ENCODE measurements at places on chromosomes 5 and 9. TPM values are rescaled to one million over a fixed set of nuclear protein-coding genes. Genes with fewer than 3 reads are reported as not detected.

GRCh38 chr9:131277910-131278701, 1.8 kb upstream of the FAM78A start:
- H3K4me3 ChIP-seq, result peak overlapping the region; percentile 58
- H3K27ac ChIP-seq, result no peak overlapping the region
- peaks cover 7% of the 10 kb centered on the region for H3K27me3 ChIP-seq
- peaks cover 4% of the 10 kb centered on the region for H3K4me1 ChIP-seq
- peak; percentile 99 for DNase-seq

- no peaks in the 10 kb centered on the region for H3K27me3 ChIP-seq
- H3K4me3 ChIP-seq, result no peak overlapping the region
- no peaks in the 10 kb centered on the region for H3K36me3 ChIP-seq
- H3K4me1 ChIP-seq, result no peaks in the 10 kb centered on the region
Observed at GRCh38 chr5:14557791-14558415, 23.7 kb upstream of the OTULINL start.

DNA sequence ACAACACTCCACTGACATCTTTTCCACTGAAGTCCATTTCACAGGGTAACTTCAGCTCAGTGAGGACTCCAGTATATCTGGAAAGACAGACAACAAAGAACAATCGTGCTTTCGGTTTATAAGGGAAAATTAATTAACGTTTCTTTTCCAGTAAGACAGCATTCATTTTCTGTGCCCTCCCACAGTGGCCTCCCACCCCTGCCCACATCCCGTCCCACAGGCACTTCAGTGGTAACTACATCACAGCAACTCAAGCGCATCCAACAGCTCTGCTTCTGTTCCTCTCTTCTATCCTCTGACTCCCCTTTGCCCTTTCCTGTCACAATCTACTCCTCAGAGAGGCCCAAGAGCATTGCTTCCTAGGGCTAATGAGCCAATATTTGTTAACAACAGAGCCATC, 40.3 kb downstream of the GLDC start:
- H3K36me3 ChIP-seq, result no peaks in the 10 kb centered on the region
- no peaks in the 10 kb centered on the region for H3K27me3 ChIP-seq
- no peak overlapping the region for H3K27ac ChIP-seq
- H3K4me3 ChIP-seq, result no peak overlapping the region

DNA sequence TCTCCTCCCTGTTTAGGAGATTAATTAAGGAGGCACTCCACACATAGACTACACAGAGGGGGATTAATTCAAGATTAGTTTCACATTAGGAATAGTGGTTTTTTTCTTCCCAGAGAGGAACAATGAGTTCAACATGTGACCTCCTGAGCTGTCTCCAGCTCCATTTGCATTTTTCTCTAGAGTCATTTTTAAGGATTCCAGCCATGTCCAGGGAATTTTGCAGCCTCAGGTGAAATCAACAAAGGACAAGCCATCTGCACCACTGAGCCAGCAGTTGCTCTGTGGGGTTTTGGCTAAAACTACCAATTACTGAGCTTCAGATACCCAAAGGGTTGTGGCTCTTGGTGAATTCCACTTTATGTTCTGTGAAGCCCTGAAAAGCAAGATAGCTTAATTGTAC, 258.5 kb upstream of the PPP1R2B start:
- H3K4me3 ChIP-seq, result no peak overlapping the region
- no peak overlapping the region for H3K27ac ChIP-seq
- H3K4me1 ChIP-seq, result peaks cover 5% of the 10 kb centered on the region
- H3K27me3 ChIP-seq, result no peaks in the 10 kb centered on the region
- no peak for DNase-seq

DNA sequence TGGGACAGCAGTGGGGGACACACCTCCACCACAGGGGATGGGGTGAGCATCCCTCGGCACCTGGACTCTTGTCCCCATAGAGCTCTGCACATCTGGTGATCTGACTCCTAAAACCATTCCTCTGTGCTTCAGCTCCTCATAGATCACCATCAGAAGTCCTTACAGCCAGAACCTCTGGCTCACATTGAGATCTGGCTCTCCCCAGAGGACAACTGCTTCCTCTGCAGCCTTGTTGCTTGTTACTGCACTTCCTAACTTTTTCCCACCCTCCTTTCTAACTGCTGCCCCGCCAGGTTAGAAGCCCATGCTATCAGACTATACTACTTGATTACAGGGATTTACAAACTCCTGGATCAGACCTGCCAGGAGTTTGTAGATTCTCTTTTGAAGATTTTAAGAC, 64.5 kb downstream of the ARSB start:
- H3K4me3 ChIP-seq, result no peak overlapping the region
- H3K27ac ChIP-seq, result no peak overlapping the region
- peaks cover 7% of the 10 kb centered on the region for H3K4me1 ChIP-seq
- peak; percentile 37 for DNase-seq
- no peaks in the 10 kb centered on the region for H3K27me3 ChIP-seq
- H3K36me3 ChIP-seq, result no peaks in the 10 kb centered on the region

DNA sequence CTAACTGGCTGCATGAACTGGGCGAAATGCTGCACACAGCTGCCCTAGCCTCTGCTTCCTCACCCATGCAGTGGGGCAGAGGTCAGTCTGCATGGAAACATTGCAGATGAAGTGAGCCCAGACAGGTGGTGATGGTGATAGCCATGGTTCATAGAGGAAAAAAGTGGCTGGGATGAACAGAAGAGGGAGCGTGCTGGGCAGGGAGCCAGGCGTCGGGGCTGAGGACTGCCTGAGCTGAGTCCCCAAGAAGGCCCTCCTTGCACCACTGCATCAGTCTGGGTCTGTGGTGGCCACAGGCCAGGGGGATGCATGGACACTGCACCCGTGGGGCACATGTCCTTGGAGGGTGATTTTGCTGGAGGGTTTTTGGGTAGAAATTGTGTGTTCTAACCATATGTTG, 80.5 kb downstream of the AMBP start:
- no peaks in the 10 kb centered on the region for H3K27me3 ChIP-seq
- peaks cover 55% of the 10 kb centered on the region for H3K4me1 ChIP-seq
- H3K36me3 ChIP-seq, result peaks cover 6% of the 10 kb centered on the region
- DNase-seq, result no peak
- no peak overlapping the region for H3K27ac ChIP-seq

DNA sequence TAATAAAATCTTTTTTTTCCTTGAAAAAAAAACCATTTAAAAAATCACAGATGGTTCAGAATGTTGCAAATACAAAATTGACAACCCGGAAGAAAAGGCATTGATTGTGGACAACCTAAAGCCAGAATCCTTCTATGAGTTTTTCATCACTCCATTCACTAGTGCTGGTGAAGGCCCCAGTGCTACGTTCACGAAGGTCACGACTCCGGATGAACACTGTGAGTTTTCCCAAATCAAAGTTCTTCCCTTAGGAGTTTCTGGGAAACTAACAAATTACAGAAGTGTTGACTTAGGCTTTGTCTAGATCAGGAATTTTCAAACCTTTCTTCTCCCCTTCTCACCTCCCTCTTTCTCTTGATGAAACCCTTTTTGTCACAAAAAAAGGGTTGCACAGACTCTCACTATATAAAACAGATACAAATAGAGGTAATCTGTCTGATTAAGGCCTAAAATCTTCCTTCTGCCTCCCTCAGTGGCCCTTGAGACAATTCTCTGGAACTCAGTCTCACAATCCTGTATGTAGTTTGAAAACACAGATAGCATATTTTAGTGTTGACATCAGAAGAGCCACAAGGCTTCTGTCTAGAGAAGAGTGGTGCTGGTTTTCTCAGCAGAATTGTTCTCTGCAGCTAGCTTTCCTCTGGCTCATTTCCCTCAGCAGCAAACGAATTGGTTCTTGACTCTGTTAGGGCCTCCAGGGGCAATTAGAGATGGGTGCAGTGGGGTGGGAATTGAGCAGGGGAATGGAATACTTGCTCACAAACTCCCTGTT, 79.5 kb downstream of the OSMR start:
- peaks cover 43% of the 10 kb centered on the region for H3K36me3 ChIP-seq
- H3K4me3 ChIP-seq, result no peak overlapping the region
- DNase-seq, result no peak
- H3K27ac ChIP-seq, result peak overlapping the region; percentile 81
- no peaks in the 10 kb centered on the region for H3K27me3 ChIP-seq

DNA sequence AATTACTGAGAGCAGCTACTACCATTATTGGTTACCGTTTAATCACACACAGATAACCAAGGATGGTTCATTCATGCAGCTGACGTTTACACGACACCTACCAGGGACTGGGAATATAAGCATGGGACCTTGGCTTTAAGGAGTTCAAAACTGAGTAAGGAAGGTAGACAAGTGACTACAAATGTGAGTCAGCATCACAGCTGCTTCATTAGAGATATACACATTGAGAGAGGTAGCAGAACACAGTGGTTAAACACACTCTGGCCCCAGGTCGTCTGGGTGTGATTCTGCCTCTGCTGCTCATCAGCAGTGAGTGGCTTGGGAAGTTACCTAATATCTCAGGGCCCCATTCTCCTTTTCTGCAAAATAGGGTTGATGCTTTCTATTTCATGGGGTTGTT, 268.6 kb downstream of the NR3C1 start:
- H3K4me1 ChIP-seq, result peaks cover 12% of the 10 kb centered on the region
- H3K27me3 ChIP-seq, result no peaks in the 10 kb centered on the region
- no peaks in the 10 kb centered on the region for H3K36me3 ChIP-seq
- DNase-seq, result no peak

DNA sequence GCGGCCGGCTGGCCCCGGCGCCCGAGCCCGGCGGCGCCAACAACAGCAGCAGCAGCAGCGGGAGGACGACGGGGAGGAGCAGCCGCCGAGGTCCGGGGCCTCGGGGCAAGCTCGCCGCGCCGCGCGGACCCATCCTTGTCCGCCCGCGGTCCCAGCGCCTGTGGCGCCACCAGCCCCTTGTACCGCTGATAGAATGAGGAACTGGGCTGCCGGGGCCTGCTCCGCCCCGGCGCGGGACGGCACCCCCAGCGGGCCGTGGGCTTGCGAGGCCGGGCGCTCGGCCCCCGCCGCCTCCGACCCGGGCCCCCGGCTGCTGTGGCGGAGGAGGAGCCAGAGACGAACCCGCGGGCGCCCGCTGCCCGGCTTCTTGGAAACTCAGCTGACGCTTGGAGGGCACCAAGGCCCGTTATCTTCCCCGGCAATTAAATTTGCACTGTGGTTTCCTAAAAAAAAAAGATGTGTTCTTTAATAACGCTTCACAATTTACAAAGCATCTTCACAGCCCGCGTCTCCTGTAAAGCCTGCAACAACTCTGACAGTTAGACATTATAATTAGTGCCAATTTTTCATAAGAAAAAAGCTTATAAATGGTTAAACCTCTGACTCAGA, at the start of gene ARSB:
TSS of gene ARSB (minus strand) at position 195 of the 609 bp plus-strand sequence. CDS start at position 133, 62 bp downstream.
- peak within 1 kb of the TSS; percentile 85 for H3K4me3 ChIP-seq
- peak within 1 kb of the TSS; percentile 97 for H3K27ac ChIP-seq
- H3K36me3 ChIP-seq, result no peaks in the 10 kb centered on the region

DNA sequence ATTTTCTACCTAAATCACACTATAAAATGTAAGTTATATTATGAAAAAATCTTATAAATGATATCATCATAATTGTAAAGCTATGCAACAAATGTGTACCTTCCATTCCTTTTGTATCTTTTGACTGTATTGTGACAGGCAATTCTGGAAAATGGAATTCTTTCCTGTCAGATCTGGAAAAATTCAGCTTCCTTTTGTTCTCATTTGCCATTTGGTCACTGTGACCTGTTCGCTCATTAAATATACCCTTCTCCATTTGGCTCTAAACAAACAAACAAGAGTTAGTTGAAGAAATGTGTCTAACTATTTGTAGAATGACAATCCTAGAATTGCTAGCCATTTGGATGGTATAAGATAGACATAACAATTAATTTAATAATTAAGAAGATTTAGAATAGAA, 62.7 kb downstream of the CDKL3 start:
- no peak for DNase-seq
- H3K4me1 ChIP-seq, result no peaks in the 10 kb centered on the region

DNA sequence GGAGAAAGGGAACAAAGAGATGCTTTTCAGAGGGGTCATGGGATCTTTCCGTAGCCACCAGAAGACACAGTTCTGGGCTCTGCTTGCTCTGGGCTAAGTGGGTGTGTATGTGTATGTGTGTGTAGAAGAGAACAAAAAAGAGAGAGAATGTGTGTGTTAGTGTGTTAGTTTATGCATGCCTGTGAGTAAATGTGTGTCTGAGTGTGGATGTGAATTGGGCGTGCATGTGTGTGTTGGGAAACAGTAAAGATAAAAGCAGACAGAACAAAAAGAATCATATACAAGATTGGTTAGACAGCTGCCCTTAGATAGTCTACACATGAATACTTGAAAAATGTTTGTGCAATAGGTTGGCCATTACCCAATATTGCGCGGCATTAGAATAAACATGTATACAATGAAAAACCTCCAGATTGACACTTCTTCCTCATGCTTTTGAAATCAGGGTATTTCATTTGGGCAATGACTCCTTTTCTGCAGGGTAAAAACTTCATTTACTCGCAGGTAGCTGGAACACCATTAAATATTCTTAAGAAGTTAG, 36.5 kb upstream of the HSPA9 start:
- H3K4me3 ChIP-seq, result peak overlapping the region; percentile 33
- H3K36me3 ChIP-seq, result no peaks in the 10 kb centered on the region
- H3K4me1 ChIP-seq, result peaks cover 25% of the 10 kb centered on the region
- no peaks in the 10 kb centered on the region for H3K27me3 ChIP-seq
- no peak for DNase-seq

DNA sequence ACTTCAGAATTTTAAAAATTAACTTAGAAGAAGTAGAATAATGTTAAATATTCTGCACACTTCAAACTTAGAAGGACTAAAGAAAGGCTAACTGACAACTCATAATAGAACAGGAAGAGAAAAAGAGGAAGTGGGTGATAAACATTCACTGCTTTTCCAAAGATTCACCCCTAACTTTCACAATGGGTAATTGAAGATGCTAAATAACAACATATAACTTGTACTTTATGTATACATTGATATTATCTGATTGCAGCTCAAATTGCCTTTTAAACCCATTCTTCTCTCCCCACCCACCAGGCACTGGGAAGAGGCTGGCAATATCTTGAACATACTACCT, 376.6 kb downstream of the EFNA5 start:
- no peaks in the 10 kb centered on the region for H3K27me3 ChIP-seq
- no peak for DNase-seq
- no peaks in the 10 kb centered on the region for H3K36me3 ChIP-seq
- no peak overlapping the region for H3K27ac ChIP-seq
- peaks cover 2% of the 10 kb centered on the region for H3K4me1 ChIP-seq

GRCh38 chr5:82858151-82859025, 218.8 kb downstream of the TMEM167A start:
- H3K36me3 ChIP-seq, result no peaks in the 10 kb centered on the region
- DNase-seq, result no peak
- H3K4me1 ChIP-seq, result no peaks in the 10 kb centered on the region
- no peaks in the 10 kb centered on the region for H3K27me3 ChIP-seq
- no peak overlapping the region for H3K27ac ChIP-seq
- H3K4me3 ChIP-seq, result no peak overlapping the region

SLC46A2 gene
- not detected for polyA plus RNA-seq

XPA gene
- 3.2 TPM for polyA plus RNA-seq

All from SK-N-SH (cell line).